Stimulated activated CD4-positive, alpha-beta T cell treated with anti-CD3 and anti-CD28 coated beads, TNF-alpha, amount 100 ng/mL, for 48 hours (primary cell): ENCODE measurements at places on chromosomes 11 and 22.

DNA sequence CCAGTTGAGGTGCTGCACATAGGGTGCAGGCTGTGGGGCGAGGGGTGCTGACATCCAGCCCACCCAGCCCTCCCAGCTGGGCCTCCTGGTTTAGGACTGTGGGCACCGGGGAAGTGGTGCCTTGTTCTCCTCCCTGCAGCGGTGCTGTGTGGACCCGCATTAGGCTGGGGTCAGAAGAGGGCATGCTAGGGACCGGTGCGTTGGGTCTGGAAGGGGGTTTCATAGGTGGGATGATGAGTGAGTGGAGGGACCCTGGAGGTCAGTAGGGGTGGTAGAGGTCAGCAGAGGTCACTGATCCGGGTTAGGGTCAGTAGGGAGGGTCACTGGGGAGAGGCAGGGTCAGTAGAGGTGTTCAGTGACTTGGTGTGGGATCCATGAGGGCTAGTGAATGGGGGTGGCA is 6.7 kb upstream of the MYBPC3 start:
- DNase-seq = no peak

- no peak for DNase-seq
These were observed 19.0 kb downstream of the CD5 start for GRCh38 chr11:61121192-61121831.

- no peak for DNase-seq
These were observed 28.2 kb downstream of the IGHMBP2 start for GRCh38 chr11:68931911-68932310.

DNA sequence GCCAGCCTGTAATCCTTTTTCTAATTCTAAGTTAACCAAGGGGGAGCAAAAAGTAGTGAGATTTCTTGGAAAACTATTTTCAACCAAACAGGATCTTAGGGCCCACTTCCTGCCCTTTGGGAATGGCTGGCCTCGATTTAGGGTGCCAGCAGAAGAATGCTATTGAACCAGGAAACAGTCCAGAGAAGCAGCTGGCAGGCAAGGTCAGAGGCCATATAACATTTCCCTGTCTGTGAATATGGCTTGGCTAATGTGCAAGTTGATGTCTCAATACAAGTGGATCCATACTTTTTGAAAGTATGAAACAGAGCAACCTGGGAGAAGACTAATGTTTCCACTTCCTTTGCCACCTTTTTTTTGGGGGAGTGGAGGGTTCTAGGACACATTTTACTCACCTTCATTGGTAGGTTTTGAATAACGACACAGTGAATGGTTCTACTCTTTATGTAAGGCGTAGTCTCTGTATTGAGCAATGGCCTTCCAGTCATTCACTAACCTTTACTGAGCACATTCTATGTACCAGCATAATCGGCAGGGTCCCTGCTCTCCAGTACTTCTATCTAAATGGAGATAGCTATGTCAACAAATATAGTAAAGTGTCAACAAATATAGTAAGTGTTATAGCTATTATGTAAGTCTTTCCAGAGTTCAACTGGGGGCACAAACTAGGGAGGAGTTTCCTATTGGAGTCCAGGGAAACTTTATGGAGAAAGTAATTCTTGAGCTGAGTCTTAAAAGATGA is 34.2 kb upstream of the RRM1 start:
- DNase-seq = no peak

GRCh38 chr22:29457730-29458129 is 19.3 kb downstream of the RFPL1 start:
- no peak for DNase-seq

DNA sequence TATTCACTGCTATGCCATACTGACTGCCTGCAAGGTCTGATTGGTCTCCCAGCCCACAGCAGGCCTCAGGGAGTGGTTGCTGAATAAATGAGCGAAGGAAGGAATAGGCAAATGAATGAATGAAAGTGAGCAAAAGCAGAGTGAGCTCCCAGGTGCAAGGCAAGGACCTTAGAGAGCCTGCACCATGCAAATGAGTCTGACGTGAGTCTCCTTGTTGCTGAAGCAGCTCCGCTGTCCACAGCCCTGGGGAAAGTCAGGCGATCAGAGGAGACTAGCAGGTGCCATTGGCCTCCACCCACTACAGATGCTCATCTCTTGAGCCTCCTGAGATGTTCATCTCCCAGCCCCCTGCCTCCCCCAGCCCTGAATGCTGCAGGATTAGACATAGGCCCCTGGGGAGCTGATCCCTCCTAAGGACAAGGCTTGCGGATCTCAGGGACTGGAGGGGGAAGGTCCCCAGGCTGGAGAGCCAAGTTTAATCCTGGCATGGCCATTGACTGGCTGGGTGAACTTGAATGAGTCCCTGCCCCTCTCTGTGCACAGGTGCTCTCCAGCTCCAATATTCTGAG is 22.1 kb downstream of the GDPD5 start:
- DNase-seq = no peak

GRCh38 chr11:10371926-10372641 is 67.2 kb downstream of the ADM start:
- DNase-seq = no peak
